Mesothelial cell of epicardium (in vitro differentiated cells): ENCODE measurements at places on chromosomes 1 and 21.

- H3K27ac ChIP-seq = no peak overlapping the region
- H3K4me1 ChIP-seq = peaks cover 2% of the 10 kb centered on the region
- H3K36me3 ChIP-seq = peaks cover 3% of the 10 kb centered on the region
- DNase-seq = no peak
Measured at GRCh38 chr1:35947547-35947946, 16.6 kb downstream of the AGO3 start.

DNA sequence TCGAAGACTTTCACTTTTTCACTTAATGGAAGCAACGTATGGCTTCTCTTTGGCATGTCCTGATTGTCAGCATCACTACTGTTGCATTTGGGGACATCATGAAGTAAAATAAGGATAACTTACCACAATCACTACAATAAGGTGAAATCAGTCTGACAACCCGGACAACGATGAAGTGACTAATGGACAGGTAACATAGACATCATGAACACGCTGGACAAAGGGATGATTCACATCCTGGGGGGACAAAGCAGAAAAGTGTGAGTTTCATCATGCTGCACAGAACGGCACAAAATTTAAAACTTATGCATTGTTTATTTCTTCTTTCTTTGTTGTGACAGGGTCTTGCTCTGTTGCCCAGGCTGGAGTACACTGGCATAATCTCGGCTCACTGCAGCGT is 53.9 kb downstream of the FH start:
- H3K4me3 ChIP-seq = no peak overlapping the region
- no peak overlapping the region for H3K27ac ChIP-seq
- peaks cover 21% of the 10 kb centered on the region for H3K4me1 ChIP-seq

- DNase-seq = no peak
- H3K4me1 ChIP-seq = peaks cover 12% of the 10 kb centered on the region
- H3K4me3 ChIP-seq = no peak overlapping the region
- no peaks in the 10 kb centered on the region for H3K36me3 ChIP-seq
- no peak overlapping the region for H3K27ac ChIP-seq
Measured at GRCh38 chr1:224727351-224728289, 111.5 kb downstream of the CNIH3 start.

- H3K36me3 ChIP-seq = no peaks in the 10 kb centered on the region
- H3K4me3 ChIP-seq = peak overlapping the region; percentile 68
- no peak for DNase-seq
- peaks cover 66% of the 10 kb centered on the region for H3K4me1 ChIP-seq
Measured at GRCh38 chr21:45406801-45407628, 2.0 kb downstream of the COL18A1 start.

DNA sequence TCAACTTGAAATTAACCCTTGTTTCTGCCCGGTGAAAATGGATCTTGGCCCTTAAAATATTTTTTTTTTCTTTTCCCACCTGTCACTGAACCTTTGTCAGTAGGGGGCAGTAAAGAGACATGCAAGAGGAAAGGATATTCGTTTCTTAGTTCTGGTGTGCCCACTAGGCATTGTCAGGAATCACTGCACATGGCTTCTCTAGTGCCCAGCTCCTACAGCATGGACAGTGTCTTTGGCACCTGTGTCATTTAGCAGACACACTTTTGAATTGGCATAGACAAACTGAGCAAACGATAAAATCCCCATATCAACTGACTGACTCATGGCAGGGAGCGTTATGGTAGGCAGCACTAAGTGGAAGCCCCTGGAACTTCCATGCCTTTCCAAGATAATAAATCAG is 1048.1 kb downstream of the BRINP3 start:
- H3K4me1 ChIP-seq = no peaks in the 10 kb centered on the region
- no peak overlapping the region for H3K4me3 ChIP-seq
- peaks cover under 1% of the 10 kb centered on the region for H3K27me3 ChIP-seq
- H3K36me3 ChIP-seq = no peaks in the 10 kb centered on the region
- DNase-seq = no peak
- H3K27ac ChIP-seq = no peak overlapping the region

GRCh38 chr21:26443867-26444266 is 129.2 kb downstream of the CYYR1 start:
- peaks cover 4% of the 10 kb centered on the region for H3K36me3 ChIP-seq
- H3K27me3 ChIP-seq = no peaks in the 10 kb centered on the region
- peaks cover 27% of the 10 kb centered on the region for H3K4me1 ChIP-seq
- no peak overlapping the region for H3K27ac ChIP-seq

DNA sequence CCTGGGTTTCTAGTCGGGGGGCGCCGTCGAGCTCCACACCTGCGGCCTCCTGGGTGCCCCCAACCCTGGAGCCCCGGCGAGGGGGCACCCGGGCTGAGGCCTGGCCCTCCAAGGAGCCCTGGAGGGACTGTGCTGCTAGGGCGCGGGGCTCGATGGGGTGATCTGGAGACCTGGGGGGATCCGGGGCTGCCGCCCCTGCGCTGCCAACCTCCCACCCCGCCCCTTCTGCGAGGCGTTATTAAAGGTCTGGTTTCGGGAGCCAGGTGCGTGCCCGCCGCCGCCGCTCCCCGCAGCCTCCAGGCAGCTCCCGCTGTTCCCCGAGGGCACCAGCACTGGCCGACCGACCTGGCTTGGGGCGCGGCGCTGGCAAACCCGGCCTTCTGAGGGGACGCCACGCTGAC is 746 bp upstream of the POFUT2 start:
- H3K36me3 ChIP-seq = peaks cover 11% of the 10 kb centered on the region
- peaks cover 36% of the 10 kb centered on the region for H3K4me1 ChIP-seq
- no peaks in the 10 kb centered on the region for H3K27me3 ChIP-seq
- DNase-seq = peak; percentile 48
